T-helper 22 cell (primary cell): ENCODE measurements at places on chromosomes 1 and 21.

DNA sequence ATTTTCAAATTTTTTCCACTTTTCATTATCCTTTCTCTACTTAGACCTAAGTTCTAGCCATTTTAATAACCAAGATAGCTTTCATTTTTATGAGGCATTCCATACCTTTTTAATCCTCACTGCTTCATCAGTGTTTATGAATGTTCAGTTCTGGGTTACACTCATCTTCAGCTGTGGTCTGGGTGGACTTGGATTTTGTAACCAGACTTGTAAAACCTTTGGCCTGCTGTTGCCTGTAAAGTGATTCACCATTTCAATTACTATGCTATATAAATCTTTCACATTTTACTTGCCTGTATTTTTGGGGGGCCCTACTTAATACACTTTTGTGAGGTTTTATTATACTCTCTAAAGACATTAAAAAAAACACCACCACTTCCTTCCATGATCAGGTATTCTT lies 46.2 kb downstream of the USP25 start:
- no peak for DNase-seq

- DNase-seq: no peak
Observed at GRCh38 chr1:228154670-228155571, 5.2 kb downstream of the GJC2 start.

GRCh38 chr1:11806307-11806936 lies 431 bp downstream of the CLCN6 start:
- DNase-seq: no peak

DNA sequence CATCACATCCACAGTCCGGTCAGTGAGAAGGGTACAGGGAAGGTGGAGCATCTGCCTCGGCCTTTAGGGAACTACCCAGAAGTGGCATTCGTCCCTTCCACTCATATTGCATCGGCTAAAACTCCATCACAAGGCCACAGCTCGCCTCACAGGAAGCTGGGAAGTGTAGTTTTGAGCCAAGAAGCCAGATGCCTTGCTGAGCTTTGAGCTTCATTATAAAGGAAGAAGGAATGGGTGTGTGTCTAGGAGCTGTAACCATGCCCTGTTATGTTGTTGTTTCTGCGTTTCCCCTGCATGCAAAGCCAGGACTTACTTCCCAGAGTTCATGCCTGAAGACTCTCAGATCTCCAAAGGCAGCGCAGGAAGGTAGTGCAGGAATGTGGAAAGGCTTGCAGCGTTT lies 61.1 kb downstream of the OPTC start:
- no peak for DNase-seq

GRCh38 chr1:248825136-248825535 lies 579 bp downstream of the SH3BP5L start:
- DNase-seq: no peak

DNA sequence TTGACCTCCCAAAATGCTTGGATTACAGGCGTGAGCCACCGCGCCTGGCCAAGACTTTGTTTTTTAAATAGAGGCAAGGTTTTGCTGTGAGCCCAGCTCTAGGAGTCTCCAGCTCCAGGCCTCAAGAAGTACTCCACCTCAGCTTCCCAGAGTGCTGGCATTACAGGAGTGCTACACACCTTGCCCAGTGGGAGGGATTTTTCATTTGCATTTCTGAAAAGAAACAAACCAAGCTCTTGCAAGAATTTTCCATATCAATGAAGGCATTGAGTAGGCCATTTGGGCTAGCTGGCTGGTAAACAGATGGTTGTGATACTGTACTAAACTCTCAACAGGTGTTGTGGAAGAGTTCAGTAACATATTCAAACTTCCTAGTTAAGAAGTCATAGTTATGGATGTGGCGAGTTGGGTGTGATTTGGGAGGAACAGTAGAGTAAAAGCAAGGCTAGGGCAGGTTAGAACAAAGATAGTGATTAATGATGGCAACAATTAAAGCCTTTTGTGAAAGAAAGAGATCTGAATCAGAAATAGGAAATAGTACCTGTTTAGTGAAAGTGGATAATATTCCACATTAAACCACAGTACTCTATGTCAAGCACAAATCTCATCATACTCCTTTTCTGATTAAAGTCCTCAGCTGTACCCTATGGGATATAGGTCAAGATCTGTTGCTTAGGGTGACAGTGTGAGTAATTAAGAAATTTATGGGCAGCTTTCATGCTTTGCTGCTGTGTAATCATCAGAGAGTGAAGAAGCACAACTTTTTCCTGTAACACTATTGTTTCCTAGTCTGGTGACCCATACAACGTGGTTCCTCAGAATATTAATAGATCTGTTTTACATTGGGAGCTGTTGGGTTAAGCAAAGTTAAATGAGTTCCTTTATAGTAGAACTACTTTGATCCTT lies 10.7 kb downstream of the AKIRIN1 start:
- DNase-seq: no peak

- DNase-seq: no peak
Observed at GRCh38 chr1:85199667-85200462, 951 bp downstream of the SYDE2 start.

DNA sequence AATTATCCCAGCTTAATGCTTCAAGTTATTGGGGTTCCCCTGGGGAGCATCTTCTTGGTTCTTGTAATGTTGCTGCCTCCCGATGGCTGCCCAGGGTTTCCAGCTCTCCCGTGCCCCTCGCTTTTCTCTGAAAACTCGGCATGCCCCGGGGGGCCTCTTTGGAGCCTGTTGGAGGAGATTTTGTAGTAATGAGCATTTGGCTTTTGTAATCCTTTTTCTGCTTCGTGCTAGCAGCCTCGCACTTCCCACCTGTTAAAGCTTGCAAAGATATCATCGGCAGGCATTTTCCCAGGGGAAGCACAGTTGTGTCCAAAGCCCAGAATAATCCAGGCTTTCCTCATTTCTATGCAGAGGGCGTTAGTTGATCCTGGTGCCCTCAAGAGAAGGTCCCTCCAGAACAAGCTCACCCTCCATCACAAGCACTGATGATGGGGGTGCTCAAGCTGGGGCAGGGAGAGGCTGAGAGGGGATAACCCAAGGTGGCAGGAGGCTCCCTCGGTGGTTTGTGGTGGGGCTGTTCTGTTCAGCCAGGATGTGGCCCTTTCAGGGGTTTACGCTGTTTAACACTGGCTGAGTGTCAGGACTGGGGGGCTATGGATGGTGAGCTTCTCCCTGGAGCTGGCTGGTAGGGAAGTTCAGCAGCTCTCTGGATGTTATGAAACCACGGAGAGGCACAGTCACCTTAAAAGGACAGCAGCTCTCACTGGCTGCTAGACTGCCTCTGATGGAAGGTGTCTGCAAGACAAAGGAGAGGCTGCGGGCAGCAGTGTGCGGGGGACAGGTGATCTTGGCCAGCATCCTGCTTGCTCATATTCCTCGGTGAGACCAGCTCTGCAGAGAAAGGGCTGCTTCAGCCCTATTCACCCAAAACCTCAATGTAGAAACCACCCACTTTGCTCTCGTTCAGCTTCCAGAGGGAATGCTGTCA lies 477.1 kb upstream of the VAMP3 start:
- DNase-seq: no peak

- no peak for DNase-seq
Observed at GRCh38 chr1:204455063-204455830, 39.4 kb downstream of the PIK3C2B start.

GRCh38 chr1:19443326-19443725 lies 42.0 kb downstream of the CAPZB start:
- DNase-seq: no peak

- DNase-seq: no peak
Observed at GRCh38 chr1:116123837-116124533, 12.8 kb downstream of the MAB21L3 start.

- no peak for DNase-seq
Observed at GRCh38 chr1:101965341-101965740, 31.4 kb downstream of the OLFM3 start.

GRCh38 chr1:227844320-227845146 lies 29.1 kb downstream of the PRSS38 start:
- no peak for DNase-seq

GRCh38 chr21:29943885-29944284 lies 4.1 kb upstream of the GRIK1 start:
- no peak for DNase-seq

- DNase-seq: no peak
Observed at GRCh38 chr21:44831227-44831860, 13.5 kb upstream of the SUMO3 start.

- DNase-seq: no peak
Observed at GRCh38 chr1:14111121-14111520, 411.1 kb downstream of the PRDM2 start.

- DNase-seq: no peak
Observed at GRCh38 chr1:184494929-184495328, 108.1 kb downstream of the C1orf21 start.

- no peak for DNase-seq
Observed at GRCh38 chr1:30837653-30838052, 70.9 kb downstream of the SDC3 start.

- DNase-seq: no peak
Observed at GRCh38 chr1:180579961-180580611, 21.3 kb downstream of the OVAAL start.

DNA sequence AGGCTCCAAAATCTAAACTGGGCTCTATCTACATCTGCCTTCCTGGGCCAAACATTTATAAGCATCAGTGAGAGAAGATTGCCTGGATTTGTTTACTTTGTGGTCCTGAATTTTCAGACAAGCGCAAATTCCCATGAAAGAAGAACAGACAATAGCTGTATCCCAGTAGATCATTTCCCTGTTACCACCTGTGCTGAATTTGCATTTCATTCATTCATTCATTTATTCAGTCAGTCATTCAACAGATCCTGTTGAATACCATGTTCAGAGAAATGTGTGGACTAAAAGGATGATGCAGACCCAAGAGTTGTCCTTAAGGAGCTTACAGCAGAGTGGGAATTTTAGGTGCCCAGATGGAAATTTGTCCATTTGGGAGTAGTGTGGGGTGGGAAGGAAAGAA lies 2.2 kb downstream of the PGM1 start:
- no peak for DNase-seq
